ENCODE measurements at places on chromosomes 6 and 20.

- no peak for DNase-seq
These were observed 15.0 kb downstream of the CALHM6 start for GRCh38 chr6:116476002-116476678.

DNA sequence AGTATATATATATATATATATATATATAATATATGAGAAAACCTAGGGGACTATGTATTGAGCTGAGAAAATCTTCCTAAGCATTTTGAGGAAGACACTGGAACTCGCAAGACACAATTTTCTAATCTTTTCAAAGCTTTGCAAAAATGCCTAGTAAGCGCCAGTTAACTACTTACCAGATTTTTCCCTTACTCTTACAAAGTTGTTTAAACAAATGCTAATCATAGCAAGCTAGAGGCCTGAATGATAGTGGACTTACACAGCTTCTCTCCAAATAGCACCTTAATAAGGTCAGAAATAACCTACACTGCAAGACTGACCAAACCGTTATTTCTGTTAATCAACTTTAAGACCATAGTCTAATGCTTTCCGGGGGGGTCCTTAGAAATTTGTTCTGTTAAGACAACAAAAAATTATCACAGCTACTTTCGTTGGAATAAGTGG, 56.1 kb upstream of the HFE start:
- no peak for DNase-seq

DNA sequence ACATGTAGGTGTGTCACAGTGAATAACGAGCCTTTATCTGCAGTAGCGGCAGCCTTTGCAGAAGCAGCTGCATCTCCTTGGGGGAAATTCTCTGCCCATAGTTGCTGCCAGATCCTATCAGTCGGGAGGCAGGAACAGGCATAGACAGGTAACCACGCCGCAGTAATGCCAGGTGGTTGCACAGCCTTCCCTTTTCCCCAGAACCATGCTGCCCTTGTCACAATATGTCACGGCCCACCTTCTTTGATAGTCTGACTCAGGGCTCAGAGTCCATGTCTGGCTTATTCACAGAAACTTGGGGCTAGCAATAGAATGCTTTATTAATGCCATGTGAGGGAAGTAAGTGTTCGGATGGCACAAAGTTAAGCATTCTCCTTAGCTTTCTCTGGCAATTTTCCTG, 76.6 kb downstream of the F13A1 start:
- DNase-seq, result no peak

GRCh38 chr6:3135668-3136291, 17.3 kb downstream of the BPHL start:
- DNase-seq, result peak; percentile 9

DNA sequence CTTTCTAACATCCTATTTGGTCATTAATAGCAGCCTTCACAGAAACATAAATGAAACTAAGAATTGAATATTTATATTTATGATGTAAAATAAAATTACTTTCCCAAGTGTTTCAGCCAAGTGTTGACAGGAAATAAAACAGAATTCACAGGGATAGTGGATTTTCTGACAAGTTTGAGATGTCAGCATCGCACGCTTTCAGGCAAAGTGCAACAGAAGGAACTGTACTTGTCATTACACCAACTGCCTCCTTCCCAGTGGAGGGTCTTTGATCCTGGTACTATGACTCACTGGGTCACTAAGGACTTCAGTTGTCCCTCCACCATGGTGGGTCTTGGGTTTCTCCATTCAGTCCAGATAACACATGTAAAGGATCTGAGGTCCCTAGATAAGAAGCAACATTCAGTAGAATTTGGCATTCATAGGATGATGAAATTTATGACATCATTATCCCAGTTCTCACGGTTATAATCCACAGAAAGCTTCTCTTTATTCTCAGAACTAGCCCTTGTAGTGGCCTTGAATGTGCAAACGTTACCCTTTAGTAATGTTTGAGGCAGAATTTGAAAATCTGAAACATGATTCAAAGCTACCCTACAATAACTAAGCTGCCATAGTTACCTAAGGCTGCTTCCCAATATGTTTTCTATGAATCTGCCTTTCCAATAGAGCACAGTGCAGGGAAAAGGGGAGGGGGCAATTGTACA, 3.8 kb upstream of the TNFAIP3 start:
- no peak for DNase-seq

GRCh38 chr6:46269447-46270229, 98.9 kb upstream of the ENPP5 start:
- DNase-seq, result no peak

GRCh38 chr6:155411154-155412052, 44.2 kb downstream of the NOX3 start:
- no peak for DNase-seq

DNA sequence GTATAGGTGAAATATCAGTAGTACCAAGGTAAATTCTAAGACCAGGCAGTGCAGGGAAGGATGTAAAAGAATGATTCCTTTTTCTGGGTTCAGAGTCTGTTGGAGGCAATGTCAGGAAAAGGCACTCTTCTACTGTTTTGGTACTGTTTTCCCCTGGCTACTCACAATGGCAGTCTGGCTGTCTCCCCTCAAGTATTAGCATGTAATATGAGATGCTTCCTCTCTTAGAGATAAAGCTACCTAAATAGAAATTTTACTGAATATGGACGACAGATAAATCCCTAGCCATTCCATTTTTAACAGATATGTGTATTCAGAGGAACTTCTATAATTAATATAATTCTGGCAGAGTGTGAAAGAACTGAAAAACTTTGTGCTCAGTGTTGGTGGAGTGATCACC, 3.5 kb downstream of the RNF8 start:
- DNase-seq, result no peak

DNA sequence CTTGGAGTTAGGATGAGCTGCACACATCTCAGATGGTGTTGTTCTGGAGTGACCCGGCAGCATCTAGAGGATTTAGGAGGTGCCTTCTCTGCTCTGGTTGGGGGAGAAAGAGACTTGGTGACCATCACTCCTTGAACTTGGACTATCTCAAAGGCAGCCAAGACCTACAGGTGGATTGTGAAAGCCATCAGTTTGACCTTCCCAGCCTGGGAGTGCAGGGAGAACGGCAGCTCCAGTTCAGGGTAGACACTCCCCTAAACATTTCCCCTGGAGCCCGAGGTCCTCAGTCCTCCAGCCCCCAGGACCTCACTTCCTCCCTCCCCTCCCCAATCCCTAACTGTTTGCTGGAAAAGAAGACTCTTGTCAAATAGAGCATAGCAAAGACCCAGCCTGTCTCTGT, 128.7 kb upstream of the ARMC2 start:
- DNase-seq, result no peak

DNA sequence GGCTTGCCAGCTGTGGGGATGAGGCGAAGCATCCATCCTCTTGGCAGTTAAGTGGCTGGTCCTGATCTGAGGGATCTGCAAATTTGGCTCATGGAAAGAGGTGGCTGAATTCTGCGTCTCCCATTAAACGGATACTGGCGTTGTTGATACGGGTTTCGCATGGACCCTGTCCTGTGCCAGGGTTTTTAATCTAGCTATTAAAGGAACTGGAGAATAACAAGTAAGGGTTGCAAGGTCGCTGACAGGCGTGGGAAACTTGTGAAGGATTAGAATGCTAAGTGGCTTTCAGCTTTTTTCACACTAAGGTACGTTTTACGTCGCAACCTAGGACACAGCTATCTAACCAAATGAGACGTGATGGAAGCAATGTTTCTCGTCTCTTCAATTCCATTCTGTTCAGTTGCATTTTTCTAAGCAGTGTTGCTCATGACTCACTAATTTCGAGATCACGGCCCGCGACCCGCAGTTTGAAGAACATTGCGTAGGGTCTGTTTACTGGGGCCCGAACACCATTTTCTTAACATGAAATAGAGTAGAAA, 852 bp downstream of the GMNN start:
- DNase-seq, result no peak

DNA sequence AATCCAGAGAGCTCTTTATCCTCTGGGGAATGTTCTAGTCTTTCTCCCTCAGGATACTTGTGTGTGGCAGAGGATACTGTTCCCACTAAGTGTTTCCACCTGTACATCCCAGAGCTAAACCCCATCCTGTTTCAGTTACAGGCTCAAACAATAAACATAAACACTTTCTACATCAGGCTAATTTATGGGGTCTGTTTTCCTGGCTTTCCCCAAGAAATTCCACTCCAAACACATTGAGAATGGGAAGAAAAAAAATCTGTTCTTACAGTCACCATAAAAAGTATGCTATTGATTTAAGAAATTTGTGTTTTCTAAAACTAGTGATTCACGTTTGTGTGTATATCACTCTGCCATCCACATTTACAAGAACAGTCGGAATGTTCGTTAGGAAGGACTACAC, 293.9 kb upstream of the FOXQ1 start:
- no peak for DNase-seq

DNA sequence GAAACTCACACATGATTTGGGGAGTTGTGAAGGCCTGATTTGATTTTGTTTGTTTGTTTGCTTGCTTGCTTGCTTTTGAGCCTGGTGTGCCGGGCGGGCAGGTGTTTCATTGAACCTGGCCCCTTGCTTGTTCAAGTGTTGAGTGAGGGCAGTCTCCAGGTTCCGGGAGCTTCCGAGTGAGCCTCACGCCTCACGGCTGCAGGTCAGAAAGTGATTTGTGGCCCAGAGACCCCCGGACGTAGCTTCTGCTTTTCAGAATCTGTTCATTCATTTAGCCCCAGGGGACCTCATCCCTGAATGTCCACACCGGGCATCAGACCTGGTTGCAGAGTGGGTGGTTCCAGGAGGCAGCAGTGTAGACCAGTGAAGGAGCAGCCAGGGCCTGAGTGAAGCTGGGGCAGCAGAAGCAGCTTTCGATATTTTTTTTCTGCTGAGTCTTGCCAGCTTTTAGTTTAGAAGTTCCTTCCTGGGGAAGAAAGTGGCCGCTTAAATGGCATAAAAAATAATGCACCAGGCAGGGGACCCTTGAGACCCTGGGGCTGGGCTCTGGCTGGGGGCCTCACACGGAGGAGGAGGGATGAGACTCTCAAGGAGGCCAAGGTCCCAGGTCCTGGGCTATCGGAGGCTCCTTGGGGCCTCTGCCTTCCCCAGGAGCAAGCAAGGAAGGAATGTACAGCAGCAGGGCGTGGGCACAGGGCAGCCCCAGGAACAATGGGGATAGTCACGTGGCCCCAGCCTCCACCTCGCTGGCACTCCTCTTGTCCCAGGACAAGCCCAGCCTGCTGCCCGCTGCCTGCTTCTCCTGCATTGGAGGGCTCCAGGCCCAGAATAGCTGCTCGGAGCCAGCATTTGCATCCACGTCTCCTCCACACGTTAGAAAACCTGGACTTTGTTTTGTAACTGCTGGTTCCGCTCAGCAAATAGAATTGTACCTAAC, 89.2 kb upstream of the BHLHE23 start:
- DNase-seq, result no peak

GRCh38 chr6:150876598-150876997, 11.1 kb downstream of the MTHFD1L start:
- DNase-seq, result no peak
